Fibroblast of skin of right biceps (primary cell): ENCODE measurements at places on chromosomes 16 and 17.

- peak; percentile 43 for DNase-seq
Measured at GRCh38 chr16:75460446-75460845, 4.0 kb downstream of the TMEM170A start.

- peak; percentile 23 for DNase-seq
Measured at GRCh38 chr17:21214777-21215541, 998 bp upstream of the TMEM11 start.

DNA sequence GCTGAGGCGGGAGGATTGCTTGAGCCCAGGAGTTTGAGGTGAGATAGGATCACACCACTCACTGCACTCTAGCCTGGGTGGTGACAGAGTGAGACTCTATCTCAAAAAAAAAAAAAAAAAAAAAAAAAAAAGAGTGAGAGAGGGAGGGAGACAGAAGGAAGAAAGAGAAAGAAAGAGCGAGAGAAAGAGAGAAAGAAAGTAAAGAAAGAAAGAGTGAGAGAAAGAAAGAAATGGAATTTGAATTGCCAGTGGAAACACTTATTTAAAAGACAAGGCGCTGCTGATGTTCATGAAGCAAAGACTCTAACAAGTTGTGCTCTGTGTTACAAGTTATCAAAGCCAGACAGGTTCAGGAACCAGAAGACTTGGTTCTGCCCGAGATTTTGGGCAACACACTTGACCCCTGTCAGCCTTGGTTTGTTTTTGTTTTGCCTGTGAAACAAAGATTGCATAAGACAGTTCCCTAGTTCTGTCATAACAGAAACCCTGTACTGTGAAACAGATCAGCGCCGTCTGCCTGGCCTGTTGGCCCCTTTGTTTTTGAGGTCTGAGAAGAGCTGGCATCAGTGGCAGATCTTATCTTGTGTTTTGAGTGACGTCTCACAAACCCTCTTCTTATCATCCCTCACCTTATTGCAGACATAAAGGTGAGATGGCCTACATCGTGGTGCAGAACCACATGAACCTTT, 55.4 kb upstream of the ENDOV start:
- no peak for DNase-seq

GRCh38 chr16:47987136-47987535, 168.7 kb downstream of the ABCC12 start:
- DNase-seq, result no peak

DNA sequence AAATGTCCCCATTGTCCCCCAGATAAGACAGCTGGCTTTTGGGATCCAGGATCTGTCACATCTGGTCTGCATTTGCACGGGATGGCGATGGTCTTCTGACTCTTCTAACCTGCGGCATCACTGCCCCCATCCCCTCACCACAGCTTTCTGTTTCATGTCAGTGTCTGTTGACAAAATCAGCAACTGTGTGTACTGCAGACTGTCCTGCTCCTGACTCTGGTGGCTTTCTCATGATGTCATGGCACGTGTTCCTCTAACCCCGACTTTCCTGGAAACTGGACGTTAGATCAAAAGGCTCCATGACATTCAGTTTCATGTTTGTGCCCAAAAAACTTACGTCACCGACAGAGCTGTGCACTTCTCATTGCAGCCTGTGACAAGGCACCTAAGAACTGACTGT, 30.1 kb upstream of the CPNE2 start:
- no peak for DNase-seq

- no peak for DNase-seq
Measured at GRCh38 chr17:80987941-80988461, 3.6 kb upstream of the CHMP6 start.

DNA sequence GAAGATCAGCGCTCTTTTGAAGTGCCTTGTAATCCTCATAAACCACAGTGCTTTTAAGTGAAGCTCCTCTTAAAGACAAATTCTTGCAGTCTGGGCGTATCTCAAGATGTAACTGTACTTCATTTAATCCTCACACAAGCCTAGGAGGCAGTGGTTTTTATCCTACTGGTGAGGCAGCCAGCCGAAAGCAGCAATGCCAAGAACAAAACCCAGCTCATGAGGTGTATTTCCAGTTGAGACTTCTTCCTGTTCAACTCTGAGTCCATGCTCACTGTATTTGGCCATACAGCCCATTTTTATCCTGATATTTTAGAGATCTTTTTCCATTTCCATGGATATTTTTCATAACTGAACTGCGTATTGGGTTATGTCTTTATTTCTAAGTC, 13.7 kb downstream of the CTRB2 start:
- DNase-seq, result no peak

GRCh38 chr17:78818932-78819331, 21.7 kb downstream of the USP36 start:
- DNase-seq, result no peak

DNA sequence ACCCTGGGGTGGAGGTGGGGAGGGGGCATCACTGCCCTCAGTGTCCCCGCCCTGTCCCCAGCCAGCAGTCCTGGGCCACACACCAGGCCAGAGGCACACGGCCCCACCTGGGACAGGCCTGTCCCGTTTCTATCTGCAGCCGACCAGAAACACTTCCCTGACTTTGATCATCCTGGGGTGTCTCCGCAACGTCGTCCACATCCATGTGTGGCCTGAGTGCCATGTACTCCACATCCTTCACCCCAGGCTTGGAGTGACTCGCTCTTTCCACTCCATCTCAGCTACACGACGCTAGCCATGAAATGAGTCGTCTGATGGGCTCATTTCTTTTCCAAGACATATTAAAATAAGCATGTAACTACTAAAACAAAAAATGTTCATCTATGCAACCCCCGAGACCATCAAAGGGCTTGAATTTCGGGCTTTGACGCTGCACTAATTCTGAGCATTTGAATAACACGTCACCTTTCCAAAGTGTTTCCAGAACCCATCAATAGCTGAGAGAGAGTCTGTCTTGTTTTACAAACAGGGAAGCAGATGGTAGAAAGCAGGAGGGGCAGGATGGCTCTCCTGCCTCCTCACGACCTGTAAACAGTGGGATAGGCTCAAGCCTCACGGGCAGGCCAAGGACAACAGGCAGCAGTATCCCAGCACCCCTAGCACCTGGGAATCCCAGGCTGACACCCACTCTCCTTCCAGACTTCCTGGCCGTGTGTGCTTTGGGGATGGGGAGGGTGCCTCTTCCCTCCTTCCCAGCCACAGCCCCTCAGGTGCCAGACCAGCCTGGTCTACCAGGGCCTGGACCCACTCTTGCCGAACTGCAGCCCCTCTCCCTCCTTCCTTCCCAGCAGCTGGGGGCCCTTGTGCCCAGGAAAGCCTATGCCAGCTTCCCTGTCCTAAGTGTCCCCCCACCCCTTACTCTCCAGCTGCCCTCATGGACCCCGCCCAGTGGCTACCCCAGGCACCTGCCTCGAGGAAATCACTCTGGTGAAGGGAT, 20.0 kb upstream of the RASD1 start:
- peak; percentile 87 for DNase-seq

DNA sequence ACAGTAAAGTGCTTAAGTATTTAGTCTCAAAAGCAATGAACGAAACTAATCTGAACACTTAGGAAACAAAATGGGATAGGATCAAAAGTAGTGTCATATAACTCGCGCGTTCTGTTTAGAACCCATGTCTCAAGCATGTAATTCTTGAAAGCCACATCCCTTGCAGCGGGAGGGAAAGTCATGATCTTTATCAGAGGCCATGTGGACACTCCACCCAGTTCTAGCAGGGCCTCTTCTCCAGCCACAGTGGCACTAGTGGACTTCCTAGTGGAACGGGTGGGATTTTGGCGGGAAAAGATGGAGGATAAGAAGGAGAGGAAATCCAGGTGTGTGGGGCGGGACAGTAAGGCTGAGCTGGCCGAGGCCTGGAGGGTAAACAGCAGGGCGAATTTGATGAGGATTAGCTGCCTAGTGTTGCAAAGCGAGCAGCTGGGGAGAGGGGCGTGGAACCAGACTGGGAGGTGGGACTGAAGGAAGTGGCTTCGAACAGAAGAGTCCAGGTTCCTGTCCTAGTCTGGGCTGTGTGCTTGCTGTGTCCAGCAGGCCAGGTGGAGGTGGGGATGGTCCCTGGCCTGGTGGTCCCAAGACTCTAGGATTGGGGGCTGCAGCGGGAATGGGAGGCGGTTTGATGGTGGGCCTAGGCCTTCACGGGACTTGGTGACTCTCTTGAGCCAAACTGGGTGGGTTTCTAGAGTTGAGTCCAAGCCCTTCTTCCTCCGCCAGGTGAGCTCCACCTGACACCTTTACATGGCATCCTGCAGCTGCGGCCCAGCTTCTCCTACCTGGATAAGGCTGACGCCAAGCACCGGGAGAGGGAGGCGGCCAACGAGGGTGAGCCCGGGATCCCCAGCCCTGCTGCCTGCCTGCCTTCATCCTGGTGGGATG, 15.9 kb downstream of the POLR3E start:
- no peak for DNase-seq

DNA sequence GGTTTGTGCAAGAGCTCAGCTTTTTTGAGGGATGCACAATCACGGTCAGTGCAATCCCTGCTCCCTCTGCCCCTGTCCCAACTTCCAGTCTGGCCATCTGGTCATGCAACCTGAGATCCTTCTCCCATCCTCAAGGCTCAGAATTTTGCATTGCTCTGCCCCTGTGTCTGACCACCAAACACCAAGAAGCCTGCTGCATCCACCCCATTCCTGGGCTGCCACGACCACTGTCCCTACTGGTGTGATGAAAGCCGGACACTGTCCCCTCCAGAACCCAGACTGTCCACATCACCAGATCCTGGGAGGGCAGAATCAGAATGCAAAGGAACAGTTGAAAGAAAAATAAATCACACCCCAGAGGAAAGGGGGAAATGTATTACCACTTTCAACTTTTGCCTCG, 231.0 kb downstream of the C16orf78 start:
- no peak for DNase-seq

GRCh38 chr16:30920891-30921290, 2.5 kb upstream of the FBXL19 start:
- no peak for DNase-seq

DNA sequence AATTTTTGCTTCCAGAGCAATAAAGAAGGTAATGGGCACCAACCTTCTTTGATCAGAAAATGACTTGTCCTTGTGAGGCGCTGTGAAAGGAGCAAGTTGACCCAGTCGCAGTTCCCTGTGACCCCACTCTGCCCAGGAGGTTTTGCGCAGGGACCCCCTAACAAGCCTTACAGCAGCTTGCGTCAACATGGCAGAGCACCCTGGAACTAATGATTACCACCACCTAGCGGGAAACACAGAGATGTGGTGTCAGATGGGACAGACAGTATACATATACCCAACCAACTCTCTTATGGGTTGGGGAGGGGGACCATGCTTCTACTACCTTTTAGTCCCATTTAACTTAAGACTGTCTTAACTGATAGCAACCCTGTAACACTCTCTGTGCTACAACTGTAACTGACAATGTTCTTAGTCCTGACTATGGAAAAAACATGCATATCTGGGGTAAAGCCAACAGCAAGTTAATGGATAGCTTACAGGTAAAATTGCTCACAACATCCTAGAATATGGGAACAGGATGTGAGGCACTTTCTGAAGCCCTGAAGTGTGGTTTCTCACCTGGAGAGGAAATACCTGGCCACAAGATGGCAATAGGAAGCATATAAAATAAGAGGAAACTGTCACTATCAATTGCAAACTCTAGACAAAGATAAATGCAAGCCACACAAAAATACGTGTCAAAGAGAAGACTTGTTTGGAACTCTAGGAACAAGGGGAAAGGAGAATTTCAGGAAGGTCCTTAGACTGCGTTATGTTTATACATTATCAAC, 3.0 kb downstream of the KARS1 start:
- DNase-seq, result no peak

GRCh38 chr16:57478396-57479204, 7.7 kb downstream of the DOK4 start:
- DNase-seq, result no peak

DNA sequence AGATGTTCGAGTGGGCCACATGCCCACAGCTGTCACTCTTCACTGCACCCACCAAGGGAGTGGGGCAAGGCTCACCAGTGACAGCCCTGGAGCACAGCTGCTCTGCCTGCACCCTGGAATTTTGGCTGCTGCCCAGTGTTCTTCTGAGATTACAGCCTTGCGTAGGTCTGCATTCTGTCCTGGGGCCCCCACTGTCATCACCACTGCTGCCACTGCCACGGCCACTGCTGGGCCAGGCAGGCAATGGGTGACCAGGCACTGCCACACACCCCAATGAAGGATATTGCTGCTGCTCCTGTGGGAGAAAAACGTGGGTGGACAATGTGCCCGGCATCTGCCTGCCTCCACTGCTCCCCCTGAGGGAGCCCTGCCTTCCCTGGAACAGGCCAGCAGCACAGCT, 1717.0 kb downstream of the TP53TG3F start:
- no peak for DNase-seq

- DNase-seq, result no peak
Measured at GRCh38 chr16:75647112-75647491, 363 bp downstream of the KARS1 start.

DNA sequence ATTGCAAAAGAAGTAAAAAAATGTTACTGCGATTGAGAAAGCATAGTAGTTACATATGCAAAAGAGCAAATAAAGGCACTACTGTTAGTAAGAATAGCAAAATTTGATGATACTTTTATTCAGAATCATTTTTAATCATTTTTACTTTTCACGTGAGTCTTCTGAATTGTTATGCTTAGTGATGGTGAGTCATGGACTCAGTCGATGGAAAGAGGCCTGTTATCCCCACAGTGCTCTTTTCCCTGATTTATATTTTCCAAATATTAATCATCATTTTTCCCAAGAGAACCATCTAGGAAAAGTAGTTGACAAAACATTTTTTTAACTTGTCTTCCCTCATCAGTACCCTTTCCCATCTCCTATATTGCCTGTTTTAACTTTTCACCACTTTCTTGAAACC, 181.1 kb downstream of the CHD9 start:
- DNase-seq, result peak; percentile 33
